ENCODE measurements at places on chromosomes 7 and 10.

DNA sequence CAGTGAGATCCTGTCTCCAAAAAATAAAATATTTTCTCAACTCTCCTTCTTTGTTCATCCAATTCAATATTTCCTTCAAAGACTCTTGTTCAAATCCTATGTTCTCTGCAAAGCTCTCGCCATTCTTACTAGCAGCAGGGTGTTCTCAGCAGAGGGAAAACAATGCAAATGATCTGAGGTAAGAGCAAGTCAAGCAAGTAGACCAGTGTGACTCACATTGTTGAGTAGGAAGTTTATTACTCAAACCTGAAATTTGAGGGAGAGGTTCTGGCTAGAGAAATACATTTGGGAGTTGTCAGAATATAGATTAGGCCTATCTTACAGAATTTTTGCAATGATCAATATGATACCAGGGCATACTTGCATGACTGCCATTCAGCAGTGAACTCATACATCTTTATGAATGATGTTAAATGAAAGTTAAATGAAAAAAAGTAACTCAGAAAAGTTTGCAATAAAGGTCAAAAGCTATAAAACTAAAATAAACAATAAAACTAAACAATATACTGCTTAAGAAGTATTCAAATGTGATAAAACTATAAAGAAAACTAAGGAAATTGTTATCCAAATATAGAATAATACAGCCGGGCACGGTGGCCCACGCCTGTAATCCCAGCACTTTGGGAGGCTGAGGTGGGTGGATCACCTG, 5.8 kb downstream of the IDE start:
- no peak for DNase-seq

- DNase-seq, result no peak
Measured at GRCh38 chr10:25641595-25641994, 292.4 kb upstream of the MYO3A start.

DNA sequence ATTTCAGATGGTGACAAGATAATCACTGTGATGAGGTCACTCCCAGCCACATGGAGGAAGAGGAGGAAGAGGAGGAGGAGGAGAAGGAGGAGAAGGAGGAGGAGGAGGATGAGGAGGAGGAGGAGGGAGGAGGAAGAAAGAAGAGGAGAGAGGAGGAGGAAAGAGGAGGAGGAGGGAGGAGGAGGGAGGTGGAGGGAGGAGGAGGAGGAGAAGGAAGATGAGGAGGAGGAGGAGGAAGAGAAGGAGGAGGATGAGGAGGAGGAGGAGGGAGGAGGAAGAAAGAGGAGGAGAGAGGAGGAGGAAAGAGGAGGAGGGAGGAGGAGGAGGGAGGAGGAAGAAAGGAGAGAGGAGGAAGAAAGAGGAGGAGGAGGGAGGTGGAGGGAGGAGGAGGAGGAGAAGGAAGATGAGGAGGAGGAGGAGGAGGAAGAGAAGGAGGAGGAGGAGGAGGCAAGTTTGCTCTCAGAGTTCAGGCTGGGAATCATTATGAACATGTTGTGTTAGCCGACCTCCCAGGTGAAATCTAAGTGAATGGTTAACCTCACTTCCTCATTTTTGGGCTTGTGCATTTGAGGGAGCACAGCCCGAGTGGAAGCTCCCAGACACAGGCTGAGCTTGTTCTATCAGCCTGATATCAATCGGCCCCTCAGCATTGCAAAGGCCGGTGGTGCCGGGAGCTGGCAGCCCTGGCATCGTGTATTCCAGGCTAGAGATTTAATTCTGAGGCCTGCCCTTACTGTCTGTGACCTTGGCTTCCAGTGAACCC, 236.2 kb upstream of the PITRM1 start:
- DNase-seq, result no peak

DNA sequence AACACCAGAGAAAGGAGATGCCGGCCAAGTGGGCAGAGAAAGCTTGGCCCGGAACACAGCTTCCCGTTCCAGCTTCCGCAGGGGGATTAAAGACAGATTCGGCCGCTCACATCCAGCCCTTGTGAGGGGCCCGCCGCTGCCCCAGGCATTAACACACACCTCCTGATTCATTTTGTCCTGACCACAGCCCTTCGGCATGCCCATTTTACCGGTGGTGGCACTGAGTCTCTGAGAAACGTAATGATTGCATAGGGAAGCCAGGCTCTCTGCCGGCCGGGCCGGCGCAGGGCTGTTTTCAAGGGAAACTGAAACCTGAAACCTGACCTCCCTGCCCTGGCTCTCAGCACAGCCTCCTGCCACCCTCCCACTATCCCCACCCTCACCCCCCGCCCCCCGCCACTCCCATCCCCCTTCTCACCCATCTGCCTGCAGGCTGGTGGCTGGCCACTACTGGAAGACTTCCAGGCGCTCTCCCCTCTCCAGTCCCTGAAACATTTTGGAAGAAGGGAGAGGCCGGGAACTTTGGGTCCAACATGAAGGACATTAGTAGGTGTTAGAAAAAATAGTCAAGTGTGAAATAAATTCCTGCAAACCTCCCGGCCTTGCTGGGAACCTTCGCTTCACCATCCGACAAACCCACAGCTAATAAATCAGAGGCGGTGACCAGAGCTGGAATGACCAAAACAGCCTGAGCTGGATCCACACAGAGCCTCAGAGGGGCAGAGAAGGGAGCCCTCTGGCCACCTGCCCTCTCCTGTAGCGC, 83.5 kb upstream of the CUX1 start:
- no peak for DNase-seq

GRCh38 chr10:653991-654646, 35.3 kb downstream of the DIP2C start:
- DNase-seq, result no peak

- DNase-seq, result no peak
Measured at GRCh38 chr7:34417781-34418180, 240.2 kb upstream of the NPSR1 start.

GRCh38 chr10:11687357-11687771, 54.8 kb upstream of the ECHDC3 start:
- no peak for DNase-seq

GRCh38 chr7:32941681-32942414, 15.4 kb upstream of the FKBP9 start:
- no peak for DNase-seq

GRCh38 chr10:79352035-79352877, 5.0 kb downstream of the PPIF start:
- DNase-seq, result no peak

- no peak for DNase-seq
Measured at GRCh38 chr7:137850571-137850970, 3.8 kb upstream of the DGKI start.

GRCh38 chr7:96322373-96322695, 436 bp upstream of the SLC25A13 start:
- DNase-seq, result no peak

DNA sequence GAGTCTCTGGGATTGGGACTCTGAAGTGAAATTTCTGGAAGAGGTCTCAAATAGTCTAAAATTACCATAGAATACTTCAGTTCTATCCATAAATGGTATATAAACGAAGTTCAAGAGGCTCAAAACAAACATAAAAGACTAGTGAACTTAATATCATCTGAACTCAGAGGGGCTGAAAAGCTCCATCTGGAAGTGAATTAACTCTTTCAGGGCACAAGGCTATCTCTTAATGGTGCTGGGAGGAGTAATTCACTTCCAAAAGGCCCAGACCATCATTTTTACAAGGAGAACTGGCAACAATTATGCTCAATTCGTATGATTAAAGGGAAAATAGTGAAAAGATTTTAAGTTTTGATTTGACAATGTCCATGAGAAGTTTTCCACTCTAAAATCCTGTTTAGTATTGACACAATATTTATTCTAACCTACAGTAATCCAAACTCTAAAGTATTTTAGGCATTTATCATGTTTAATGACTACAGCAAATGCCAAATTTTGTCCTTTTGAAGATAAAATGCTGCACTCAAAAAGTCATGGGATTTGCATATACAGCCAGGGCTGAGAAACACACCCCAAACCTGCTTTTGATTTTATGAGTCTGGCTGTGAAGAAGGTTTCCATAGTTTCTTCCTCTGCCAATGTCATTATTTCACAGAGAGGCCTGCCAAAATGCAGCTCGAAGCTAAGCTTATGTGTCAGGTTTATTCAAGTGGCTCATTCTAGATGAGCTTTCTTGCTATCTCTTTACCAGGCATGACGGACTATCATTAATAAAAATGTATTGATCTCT, 143.9 kb downstream of the HIBADH start:
- no peak for DNase-seq

GRCh38 chr7:45718464-45719330, 144.5 kb downstream of the ADCY1 start:
- DNase-seq, result no peak

- DNase-seq, result no peak
Measured at GRCh38 chr7:116356333-116356965, 143.1 kb upstream of the CAV2 start.
